ENCODE measurements at places on chromosomes 1 and 21.
A peak's percentile ranks its signal among the peaks of the same experiment; 100 is the strongest.

DNA sequence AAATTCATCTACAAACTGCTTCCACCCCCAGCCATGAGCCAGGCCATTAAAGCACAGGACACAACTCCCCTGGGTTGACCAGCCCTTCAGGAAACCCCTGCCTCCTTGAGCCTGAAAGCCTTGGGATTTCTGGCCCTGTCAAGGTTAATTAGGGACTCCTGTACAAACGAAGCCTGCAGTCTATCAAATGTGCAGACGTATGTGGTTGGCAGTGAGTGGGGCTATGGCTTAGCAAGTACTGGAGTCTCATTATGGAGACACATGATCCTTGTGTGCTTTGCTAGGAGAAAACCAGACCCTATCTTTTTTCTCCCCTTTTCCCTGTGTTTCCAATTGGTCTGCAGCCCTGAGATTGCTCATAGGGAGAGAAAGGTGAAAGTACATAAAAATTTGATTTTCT, 588.3 kb upstream of the USP24 start:
- no peak for DNase-seq

- DNase-seq = no peak
Observed at GRCh38 chr1:193520472-193520871, 334.1 kb upstream of the B3GALT2 start.

DNA sequence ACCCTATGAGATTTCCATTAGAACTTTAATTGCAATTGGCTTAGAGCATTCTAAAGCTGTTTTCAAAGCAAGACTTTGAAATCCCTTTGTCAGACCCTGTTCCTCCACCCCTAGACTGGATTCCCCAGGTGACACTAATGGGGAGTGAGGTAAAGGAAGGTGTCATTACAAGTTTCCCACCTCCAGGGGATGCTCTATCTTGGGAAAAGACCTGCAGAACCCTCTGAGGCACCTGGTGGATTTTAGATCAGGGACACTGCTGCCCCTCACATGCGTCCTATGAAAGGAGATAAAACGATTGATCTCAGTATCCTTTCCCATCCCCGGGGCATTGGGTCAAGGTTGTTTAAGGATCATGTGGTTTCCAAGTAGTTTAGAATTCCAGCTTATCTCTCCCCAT, 80.3 kb upstream of the RGS4 start:
- no peak for DNase-seq

GRCh38 chr1:194734970-194735369, 1548.6 kb upstream of the B3GALT2 start:
- DNase-seq = no peak

- peak; percentile 82 for DNase-seq
Observed at GRCh38 chr1:32045772-32046171, 27.0 kb upstream of the TMEM39B start.

- DNase-seq = peak; percentile 39
Observed at GRCh38 chr1:63537940-63538339, 14.6 kb downstream of the EFCAB7 start.

- DNase-seq = no peak
Observed at GRCh38 chr1:198157847-198158725, 1.3 kb downstream of the NEK7 start.

GRCh38 chr1:113190930-113191329, 117.9 kb downstream of the LRIG2 start:
- DNase-seq = no peak

GRCh38 chr1:116738673-116739370, 15.4 kb upstream of the CD2 start:
- DNase-seq = peak; percentile 40

DNA sequence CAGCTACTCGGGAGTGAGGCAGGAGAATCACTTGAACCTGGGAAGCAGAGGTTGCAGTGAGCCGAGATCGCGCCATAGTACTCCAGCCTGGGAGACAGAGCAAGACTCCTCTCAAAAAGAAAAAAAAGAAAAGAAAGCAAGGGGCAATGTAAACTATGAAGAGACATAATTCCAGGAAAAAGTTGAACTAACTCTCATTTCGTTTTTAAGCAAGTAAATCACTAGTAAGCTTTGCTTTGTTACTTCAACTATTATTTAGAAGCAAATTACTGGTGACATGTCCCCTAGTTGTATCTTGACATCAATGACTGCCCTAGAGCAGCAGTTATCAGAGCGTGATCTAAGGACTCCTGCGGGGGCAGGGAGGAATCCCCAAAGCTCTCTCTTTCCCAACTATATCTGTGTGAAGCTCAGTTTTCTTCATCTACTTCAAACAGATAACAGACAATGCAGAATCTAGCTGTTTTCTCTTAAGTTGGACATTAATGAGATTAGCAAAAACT, 18.7 kb downstream of the CLSTN1 start:
- DNase-seq = no peak

DNA sequence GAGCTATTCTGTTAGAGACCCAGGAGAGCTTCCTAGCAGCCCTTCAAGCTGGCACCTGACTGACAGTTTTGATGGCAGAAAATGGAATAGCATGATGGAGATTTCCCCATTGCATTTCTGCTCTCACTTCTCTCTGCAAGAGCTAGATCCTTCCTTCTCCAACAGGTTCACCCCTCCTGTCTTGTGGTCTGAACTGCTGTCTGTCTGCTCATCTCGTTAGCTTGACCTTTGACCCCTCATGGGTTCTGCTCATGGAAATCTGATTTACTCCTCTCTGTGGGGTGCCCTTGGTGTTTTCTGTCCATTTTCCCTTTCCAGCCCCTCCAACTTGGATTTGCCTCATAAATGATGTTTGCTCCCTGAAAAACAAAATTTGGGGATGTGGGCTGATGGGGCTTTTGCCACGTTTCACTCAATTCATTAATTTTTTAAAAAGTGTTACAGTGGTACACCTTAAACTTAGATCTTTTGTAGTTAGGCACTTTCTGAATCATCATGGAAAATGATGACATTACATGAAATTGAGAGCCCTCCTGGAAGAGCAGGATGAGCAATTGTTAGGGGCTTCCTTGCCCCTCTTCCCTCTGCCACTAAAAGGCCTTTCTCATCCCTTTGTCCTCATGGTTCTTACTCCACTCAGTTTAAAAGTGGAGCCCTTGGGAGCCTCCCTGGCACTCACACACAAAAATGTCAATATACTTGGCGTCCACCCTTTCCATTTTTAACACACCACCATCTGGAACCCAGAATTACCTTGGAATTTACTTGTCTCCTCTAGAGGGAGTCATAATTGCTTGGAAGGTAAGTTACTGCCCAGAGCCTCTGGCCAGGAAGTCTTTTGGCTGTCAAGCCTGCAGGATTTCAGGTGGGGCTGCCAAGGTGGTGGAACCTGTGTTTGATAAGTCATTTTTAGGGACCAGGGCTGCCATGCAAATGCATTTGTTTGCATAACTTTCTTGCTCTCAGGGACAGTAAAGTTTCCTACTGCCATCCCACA, 31.9 kb upstream of the IL19 start:
- no peak for DNase-seq

GRCh38 chr1:91850708-91851107, 35.2 kb downstream of the TGFBR3 start:
- no peak for DNase-seq

DNA sequence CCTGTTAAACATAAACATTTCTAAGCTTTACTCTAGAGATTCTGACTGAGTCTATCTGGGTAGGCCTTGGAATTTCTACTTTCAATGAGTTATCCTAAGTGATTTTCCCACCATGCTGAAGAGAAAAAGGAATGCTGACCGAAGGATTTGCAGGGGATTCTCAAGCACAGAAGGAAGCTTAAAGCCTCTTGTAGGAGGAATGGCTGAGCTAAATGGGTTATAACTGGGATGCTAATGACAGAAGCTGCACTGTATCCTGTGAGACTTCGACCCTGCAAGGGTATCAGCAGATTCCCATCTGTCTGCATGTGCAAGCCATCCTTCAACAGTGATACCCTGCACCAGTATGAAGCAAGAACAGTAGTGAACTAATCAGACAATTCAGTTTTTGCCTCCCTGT, 35.4 kb downstream of the SLC35D1 start:
- no peak for DNase-seq

GRCh38 chr1:17529381-17529780, 10.1 kb upstream of the ARHGEF10L start:
- no peak for DNase-seq

DNA sequence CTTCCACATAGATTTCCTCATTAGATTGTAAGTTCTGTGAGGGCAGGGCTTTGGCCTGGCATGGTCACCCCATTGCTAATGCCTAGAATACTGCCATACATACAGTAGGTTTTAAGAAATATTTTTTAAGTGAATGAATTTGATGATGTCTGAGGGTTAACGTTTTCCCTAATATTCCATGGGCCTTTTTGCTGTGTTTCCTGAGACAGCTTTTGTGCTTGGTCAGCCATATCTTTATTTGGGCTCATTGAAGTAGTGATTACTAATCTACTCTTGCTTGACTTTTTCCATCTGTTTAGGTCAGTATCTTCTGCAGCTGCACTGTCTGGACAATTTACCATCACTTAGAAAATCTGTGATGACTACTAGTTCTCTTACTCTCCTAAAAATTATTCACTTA, 3.5 kb downstream of the CDC42 start:
- DNase-seq = no peak

DNA sequence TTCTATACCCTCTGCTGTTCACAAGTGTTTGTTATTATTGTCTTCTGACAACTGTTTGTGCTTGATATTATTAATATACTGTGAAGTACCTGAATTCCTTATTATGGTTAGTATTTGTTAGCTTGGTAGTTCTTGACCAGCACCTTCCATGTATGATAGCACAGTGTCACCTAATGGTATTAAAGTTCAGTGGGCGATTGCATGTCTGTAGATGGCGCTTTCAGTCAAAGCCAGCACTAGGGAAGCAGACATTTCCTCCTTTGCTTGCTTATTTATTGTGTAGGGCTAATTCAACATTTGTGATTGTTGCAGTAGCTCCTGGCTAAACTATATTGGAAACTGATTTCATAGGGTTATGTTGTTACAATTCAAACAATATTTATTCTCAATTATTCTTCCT, 218.0 kb downstream of the ZP4 start:
- no peak for DNase-seq

GRCh38 chr1:24089743-24090555, 22.0 kb downstream of the MYOM3 start:
- DNase-seq = no peak

DNA sequence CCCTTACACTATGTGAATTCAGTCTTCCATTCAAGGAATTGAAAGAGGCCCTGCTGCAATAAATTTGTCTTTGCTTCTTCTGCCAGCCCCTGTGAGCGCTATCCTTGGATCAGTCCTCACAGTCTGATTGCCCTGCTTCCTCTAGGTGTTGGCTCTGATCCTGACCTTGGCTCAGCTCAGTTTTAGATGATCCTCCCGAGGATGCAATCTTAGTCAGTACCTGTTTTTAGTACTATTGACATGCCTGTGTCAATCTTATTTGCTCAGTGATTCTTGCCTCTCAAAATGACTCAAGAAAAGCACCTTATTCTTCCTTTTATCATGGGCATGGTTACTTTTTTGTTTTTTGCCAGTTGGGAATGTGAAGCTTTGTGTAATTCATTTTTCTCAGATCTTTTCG, 101.4 kb upstream of the KCNK1 start:
- no peak for DNase-seq

DNA sequence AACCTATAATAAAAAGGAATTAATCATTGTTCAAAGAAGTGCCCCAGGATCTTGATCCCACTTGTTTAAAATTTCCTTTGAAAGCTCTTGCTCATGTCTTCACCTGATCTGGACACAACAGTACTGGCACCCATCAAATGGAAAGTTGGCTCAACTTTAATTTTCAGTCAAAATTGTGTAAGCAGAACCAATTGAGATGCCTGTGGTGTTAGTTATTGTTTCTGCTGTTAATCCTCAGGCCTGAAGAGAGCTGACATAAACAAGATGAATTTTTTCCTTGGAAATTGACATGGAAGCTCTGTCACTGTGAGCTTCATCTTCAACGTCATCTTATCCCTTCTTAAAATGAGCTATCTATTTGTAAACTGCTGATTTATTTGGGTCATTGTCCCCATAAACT, 88.3 kb upstream of the TNFSF4 start:
- DNase-seq = no peak

DNA sequence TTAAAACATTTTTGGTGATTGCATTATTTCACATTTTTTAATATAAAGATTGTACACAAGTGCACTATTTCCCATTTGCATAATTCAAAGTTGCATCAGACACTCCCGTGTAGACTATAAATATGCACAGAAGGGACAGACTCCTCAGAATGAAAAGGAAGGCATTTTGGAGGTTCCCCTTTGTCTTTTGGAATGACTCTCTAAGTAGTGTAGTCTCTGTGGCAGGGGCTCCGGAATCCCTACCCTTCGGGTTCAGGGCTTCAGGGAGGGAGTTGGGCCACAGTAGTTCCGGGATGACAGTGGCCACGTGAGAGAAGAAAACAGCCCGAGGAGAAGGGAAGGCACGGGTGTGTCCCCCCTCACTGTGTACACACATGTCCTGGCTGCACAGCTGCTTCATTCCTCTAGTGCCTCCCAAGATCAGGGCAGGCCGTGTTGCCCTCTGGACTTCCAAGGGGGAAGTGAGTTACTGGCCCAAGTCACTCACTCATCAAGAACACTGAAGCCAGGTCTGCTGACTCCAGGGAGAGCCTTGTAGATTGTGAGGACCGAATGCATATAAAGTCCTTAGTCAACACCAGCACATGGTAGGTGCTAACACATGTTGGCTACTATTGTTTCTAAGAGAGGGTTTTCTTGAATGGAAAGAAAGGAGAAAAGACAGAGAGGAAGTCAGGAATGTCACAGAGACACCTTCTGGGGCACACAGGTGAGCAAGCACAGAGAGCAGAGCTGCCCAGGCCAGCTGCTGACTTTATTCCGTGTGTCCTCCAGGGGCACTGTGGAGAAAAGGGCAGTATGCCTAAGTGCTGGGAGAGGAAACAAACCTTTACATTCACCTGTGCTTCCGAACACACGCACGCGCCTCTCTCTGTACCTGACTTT, 39.8 kb downstream of the LHX4 start:
- peak; percentile 30 for DNase-seq

DNA sequence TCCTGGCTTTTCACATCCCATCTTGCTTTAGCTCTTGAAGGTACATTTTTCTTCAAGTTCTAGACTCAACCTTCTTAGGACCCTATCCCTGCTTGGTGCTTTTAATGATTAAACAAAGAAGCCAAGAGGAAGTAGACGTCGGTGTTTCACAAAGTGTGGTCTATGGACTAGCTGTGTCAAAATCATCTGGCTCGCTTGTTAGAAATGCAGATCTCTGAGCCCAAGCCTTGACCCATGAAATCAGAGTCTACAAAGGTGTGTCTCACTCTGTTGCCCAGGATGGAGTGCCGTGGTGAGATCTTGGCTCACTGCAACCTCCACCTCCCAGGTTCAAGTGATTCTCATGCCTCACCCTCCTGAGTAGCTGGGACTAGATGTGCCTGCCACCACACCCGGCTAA, 295.5 kb upstream of the KAZN start:
- DNase-seq = no peak

- no peak for DNase-seq
Observed at GRCh38 chr21:27793901-27794300, 827.0 kb upstream of the ADAMTS5 start.

- DNase-seq = no peak
Observed at GRCh38 chr1:178412400-178412770, 84.4 kb downstream of the CLEC20A start.

DNA sequence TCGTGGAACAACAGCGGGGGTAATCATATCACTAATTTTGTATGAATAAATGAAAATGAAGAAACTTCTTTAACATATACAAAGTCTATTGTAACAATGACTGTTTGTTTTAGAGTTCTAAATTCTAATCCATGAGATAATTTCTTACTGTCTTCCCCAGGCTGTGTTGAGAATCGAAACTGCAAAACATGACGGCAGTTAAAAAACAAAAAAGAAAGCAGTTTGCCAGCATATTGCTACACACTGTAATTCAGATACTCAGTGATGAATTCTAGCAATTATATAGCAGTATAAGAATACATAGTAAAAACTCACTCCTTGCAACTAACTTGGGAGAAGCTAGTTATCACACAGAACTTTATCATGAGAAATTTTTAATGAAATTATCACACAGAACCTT, 22.1 kb downstream of the INSL5 start:
- no peak for DNase-seq
